ENCODE measurements at places on chromosomes 5 and 9.

GRCh38 chr9:36911601-36912412 is 122.3 kb downstream of the PAX5 start:
- no peak for DNase-seq

DNA sequence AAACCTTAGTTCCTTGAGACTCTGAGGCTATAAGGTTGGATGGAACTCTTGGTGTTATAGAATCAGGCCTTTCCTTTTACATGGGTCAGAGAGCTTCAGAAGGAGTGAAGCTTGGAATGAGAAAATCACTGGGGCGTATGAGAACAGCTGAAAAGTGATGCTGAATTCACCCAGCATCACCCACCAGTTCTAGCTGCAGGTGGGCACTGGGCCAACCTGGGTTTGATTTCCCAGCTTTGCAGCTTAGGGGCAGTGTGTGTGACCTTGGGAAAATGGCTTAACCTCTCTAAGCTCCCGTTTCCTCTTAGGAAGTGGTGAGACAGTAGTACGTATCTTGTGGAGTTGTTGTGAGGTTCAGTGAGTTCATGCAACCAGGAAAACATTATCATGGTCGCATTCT is 10.7 kb downstream of the PCDH12 start:
- no peak for DNase-seq

GRCh38 chr5:83720836-83721537 is at the start of gene HAPLN1:
Gene HAPLN1 (minus strand): TSS chr5:83720855. CDS start chr5:83673523, 47,332 bp downstream.
- DNase-seq = no peak

GRCh38 chr9:14216612-14217194 is 97.2 kb downstream of the NFIB start:
- no peak for DNase-seq

- no peak for DNase-seq
Measured at GRCh38 chr5:175677571-175677970, 19.7 kb downstream of the HRH2 start.

DNA sequence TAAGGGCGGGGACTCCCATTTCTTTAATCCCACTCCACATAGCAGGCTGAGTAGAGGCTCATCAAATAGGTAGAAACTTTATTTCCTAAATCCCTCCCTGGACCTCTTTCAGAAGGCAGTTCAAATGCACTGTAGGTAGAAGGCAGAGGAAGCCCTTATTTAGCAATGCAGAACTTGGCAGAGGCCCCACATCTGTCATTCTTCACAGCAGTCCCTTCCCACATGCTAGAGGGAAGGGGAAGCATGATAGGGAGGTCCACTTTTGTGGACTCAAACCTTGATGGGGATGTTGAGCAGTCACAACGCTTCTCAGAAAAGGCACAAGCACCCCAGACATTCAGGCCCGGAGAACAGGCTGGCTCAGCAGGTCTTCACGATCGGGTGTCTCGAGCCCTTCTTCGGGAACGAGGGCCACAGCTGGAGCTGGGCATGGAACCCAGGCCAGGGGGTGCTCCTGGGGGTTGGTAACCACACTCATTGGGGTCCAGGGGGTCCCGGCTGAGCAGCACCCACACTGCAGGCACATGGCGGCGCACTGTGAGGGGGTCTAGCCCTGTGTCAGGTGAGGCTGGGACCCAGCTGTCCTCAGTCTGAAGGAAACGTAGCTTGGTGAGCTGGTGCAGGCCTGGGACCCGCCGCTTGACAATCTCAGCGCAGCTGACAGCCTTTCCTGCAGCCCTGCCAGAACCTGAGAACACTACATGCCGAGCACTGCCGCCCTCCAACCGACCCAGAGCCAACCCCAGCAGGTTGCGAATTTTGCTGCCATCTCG is 1.3 kb downstream of the RPP25L start:
- DNase-seq = no peak
